ENCODE measurements at places on chromosomes 16 and 17.

DNA sequence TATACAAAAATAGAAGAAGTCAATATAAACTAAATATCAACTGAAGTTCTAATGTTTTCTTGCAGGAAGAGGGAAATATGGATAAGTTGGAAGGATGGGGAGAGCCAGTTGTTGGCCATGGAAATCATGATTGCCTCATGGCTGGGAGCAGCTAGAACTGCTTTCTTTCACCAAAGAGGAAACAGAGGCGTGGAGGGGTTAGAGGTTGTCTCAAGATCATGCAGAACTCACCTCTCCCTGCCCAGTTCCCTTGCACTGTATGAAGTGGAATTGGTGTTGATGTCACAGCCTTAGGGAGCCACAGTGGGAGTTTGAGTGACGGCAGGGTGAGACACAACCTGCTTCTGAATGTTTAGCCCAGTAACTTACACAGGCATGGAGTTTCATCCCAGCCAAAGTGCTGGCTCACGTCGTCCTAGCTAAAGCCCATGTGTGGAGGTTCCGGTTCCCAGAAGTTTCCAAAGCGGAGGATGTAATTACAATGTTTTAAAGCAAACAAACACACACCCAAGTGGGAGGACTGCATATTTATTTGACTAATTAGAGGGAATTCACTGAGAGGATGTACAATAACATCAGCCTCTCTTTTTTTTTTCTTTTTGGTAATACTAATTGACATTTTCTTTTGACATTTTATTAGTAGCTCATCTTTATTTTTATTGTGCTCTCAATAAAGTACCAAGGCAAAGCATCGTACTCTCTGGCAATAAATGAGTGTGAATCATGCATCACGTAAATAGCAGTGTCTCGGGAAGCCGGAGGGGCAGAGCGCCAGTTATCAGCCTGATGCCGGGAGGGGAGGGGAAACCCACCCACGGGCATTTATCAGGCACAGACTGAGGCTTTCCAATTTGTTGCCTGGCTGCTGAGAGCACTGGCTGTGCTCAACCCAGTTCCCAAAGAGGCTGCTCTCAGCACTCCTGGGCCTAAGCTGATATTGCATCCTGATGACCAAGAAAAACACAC lies 118.7 kb upstream of the CDH5 start:
- DNase-seq, result no peak

DNA sequence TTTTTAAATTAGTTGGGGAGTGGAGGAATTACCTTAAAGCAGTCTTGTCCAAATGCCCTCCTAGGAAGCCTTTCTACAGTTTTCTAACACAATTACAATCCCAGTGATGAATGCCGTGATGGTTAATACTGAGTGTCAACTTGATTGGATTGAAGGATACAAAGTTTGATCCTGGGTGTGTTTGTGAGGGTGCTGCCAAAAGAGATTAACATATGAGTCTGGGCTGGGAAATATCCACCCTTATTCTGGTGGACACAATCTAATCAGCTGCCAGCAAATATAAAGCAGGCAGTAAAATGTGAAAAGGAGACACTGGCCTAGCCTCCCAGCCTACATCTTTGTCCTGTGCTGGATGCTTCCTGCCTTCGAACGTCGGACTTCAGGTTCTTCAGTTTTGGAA lies 12.2 kb downstream of the ORC6 start:
- DNase-seq, result no peak

DNA sequence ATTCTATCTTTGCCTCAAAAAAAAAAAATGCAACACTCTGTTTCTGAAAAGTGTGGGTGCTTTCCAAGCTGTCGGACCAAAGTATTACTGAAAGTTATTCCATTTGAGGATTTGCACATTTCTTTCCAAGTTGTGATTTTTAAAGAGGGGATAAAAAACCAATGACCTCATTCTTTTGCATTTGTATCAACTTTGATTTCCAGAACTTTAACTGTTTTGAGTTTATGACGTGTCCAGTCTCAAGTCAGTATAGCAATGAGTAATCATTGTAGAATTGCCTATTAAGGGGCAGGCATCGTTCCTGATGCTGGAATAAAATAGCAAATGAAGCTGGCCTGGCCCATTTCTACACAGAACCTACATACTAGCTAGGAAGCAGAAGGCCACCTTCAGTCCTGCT lies 229.6 kb upstream of the RBFOX1 start:
- no peak for DNase-seq

DNA sequence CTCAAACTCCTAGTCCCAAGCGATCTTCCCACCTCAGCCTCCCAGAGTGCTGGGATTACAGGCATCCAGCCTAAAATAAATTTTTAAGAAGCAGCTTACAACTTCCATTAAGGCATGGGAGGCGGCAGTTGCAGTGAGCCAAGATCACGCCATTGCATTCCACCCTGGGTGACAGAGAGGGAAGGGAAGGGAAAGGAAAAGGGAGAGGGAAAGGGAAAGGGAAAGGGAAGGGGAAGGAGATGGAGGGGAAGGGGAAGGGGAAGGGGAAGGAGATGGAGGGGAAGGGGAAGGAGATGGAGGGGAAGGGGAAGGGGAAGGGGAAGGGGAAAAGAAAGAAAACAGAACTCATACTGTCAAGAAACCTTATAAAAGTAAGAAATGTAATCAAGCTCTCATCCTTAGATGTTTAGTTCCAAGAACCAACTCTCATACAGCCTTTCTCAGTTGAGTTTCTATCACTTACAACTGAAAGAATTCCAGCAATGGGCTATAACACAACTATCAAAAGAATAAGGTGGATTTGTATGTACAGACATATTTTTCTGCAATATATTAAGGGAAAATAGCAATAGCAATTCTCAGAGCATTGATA lies 43.1 kb downstream of the SHCBP1 start:
- no peak for DNase-seq

DNA sequence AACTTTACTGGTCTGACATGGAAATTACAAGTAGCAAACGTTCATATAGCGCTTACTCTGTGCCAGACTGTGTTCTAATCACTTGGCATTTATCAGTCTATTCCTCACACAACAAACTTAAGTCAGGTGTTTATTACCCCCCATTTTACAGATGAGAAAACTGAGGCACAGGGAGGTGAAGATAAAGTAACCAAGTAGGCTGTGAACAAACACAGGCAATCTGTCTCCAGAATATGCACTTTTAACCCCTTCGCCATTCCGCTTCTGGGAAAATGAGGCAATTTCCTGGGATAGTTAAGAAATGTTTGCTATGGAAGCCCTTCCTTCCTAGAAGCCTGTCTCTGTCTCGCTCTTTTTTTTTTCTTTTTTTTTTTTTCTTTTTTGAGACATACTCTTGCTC lies 12.2 kb upstream of the CXCL16 start:
- no peak for DNase-seq
